Central memory CD8-positive, alpha-beta T cell (primary cell): ENCODE measurements at places on chromosomes 6 and 20.
A peak's percentile ranks its signal among the peaks of the same experiment; 100 is the strongest.

DNA sequence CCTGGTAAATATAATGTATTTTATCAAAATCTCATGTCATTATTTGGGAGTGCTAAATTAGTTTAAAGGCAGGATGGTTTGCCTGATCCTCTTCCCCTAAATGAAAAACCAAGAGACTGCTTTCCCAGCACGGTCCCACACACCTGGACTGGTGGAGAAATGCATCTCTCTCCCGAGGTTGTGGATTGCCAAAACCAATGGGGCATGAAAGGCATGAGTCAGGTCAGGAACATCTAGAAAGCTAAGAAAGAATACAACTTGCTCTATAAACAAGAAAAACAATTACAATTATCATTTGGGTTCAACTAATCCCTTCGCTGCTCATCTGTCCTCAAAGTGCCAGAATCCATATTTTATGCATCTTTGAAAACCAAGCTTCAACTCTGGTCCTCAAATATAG is 308.3 kb upstream of the IRAK1BP1 start:
- no peak for DNase-seq

- DNase-seq: no peak
Measured at GRCh38 chr6:169707772-169708171, 5.8 kb downstream of the C6orf120 start.

- DNase-seq: no peak
Measured at GRCh38 chr6:157281570-157281969, 41.7 kb downstream of the TMEM242 start.

- DNase-seq: peak; percentile 34
Measured at GRCh38 chr6:89412071-89413005, at the start of gene RRAGD. Gene RRAGD, minus strand, starts transcription at chr6:89412273. Its CDS starts 280 bp downstream, at chr6:89411993.

- DNase-seq: no peak
Measured at GRCh38 chr20:20780127-20780824, 67.8 kb upstream of the RALGAPA2 start.

GRCh38 chr20:50663095-50663821 is 28.1 kb downstream of the RIPOR3 start:
- no peak for DNase-seq

- no peak for DNase-seq
Measured at GRCh38 chr6:49606721-49607390, 29.8 kb downstream of the RHAG start.

- DNase-seq: no peak
Measured at GRCh38 chr20:13758884-13759283, 25.8 kb downstream of the ESF1 start.

GRCh38 chr6:12258591-12259075 is 31.5 kb upstream of the EDN1 start:
- no peak for DNase-seq

DNA sequence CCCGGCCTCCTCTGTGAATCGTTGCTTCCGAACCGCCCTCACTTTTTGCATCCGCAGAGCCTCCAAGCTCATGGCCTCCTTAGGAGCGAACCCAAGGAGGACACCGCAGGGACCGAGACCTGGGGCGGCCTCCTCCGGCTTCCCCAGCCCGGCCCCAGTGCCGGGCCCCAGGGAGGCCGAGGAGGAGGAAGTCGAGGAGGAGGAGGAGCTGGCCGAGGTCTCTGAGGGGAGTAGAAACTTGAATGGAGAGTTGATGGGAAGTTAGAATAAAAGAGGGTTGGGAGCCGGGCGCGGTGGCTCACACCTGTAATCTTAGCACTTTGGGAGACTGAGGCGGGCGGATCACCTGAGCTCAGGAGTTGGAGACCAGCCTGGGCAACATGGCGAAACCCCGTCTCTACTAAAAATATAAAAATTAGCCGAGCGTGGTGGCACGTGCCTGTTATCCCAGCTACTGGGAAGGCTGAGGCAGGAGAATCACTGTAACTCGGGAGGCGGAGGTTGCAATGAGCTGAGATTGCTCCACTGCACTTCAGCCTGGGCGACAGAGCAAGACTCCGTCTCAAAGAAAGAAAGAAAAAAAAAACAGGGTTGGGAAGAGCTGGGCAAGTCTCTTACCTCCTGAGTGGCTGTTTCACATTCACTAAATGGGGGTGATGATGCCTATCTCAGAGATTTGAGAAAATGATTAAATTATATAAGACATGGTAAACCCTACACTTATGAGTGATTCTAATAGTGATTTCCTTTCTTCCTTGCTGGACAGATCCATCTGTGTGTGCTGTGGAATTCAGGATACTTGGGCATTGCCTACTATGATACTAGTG is 805 bp downstream of the MSH5 start:
- DNase-seq: no peak

- DNase-seq: no peak
Measured at GRCh38 chr6:152086223-152086873, 278.9 kb downstream of the ESR1 start.

DNA sequence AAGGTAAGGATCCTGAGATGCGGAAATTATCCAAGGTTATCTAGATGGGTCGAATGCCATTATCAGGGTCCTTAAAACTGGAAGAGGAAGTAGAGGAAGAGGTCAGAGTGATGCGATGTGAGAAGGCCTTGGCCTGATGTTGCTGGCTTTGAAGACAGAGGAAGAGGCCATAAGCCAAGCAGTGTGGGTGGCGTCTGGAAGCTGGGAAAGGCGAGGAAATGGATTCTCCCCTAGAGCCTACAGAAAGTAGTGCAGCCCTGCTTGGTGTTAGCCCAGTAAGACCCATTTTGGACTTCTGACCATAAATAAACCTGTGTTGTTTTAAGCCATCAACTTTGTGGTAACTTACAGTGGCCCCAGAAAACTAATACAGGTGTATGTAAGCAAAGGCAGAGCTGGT is 2.0 kb downstream of the SRXN1 start:
- no peak for DNase-seq

DNA sequence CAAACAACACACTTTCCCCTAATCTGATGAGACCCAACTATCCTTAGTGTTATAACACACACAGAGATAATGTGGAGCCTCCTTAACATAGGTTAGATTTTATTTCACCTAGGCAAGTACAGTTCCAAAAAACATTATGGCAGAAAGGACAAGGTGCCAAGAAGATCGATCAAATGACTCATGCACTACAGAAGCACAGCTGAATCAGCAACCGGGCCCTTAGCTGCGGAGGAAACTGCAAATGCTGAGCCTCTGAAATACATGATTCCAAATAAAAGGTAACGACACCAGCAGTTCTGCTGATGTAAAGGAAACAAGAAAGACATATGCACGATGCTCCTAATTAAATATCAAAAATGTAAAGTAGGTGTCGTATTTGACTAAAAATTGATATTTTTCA is 19.9 kb upstream of the MUC21 start:
- DNase-seq: no peak

GRCh38 chr6:14200047-14200446 is 82.5 kb downstream of the CD83 start:
- DNase-seq: no peak

- DNase-seq: no peak
Measured at GRCh38 chr6:7134999-7135745, 27.4 kb downstream of the RREB1 start.

DNA sequence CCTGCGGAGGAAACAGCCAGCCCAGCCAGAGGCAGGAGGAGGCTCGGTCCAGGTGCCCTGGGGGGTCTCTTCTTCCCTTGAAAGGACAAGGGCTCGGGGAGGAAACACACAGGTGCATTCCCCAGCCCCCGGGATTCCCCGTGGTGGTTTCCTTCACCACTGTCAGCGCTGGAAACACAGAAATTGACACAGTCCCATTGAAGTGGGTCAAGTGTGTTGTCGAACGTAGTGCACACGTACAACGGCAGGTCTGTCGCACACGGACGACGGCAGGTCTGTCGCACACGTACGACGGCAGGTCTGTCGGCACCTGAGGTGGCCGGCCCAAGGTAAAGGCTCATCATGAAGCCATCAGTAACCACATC is 80.9 kb downstream of the DLL1 start:
- peak; percentile 7 for DNase-seq

GRCh38 chr20:39289831-39290230 is 327.7 kb downstream of the DHX35 start:
- DNase-seq: no peak

DNA sequence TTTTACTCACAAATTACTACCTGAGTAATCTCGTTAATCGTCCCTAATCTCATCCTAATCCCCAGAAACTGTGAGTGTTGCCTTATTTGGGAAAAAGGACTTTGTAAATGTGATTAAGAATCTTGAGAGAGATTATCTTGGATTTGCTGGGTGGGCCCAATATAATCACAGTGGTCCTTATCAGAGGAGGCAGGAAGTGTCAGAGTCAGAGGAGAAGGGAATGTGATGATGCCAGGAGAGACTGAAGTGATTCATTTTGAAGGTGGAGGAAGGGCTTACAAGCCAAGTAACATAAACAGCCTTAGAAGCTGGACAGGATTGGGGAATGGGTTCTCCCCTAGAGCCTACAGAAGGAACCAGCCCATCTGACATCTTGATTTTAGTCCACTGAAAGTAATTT is 16.7 kb downstream of the RPP21 start:
- no peak for DNase-seq

GRCh38 chr6:85421972-85422371 is 27.9 kb upstream of the NT5E start:
- no peak for DNase-seq

DNA sequence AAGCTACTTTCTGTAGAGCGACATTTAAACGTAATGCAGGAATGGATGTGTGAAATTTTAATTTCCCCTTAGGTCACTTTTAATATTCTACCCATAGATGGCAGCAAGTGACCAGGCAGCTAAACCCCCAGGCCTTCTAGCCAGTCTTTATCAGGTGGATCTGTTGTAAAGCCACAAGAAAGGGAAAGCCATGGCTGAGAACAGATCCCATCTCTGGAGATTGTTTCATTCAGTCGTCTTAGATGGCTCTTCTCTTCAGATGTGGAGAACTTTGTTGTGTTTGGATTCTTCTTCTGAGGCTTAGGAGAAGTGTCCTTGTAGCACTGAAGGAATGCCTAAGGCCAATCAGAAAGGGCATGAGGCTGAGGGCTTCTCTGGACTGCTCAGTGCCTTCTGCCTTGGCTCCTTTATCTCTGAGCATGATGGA is 15.8 kb upstream of the RNF182 start:
- peak; percentile 21 for DNase-seq

- DNase-seq: no peak
Measured at GRCh38 chr6:98020222-98020621, 737.2 kb upstream of the MMS22L start.

DNA sequence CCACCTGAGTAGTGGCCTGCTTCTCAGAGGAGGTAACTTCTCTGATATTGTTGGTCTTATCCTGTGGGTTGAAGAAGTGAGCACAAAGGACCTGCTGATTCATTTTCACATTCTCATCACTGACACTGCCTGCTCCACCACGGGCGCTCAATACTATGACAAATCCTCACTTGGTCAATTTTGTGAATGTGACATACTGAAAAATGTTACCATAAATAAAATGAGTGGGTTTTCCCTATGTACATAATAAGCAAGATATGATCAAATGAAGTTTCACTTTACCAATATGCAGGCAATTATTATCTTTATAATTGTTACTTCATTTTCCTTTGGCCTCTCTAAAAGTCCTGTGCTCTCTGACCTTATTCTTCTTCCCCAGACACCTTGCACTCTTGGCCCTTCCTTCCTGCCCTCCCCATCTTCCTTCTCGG is 71.5 kb upstream of the RIPOR2 start:
- DNase-seq: no peak

GRCh38 chr6:108779536-108780275 is 68.5 kb upstream of the ARMC2 start:
- DNase-seq: no peak

- no peak for DNase-seq
Measured at GRCh38 chr20:3047486-3048419, 1.9 kb downstream of the MRPS26 start.

DNA sequence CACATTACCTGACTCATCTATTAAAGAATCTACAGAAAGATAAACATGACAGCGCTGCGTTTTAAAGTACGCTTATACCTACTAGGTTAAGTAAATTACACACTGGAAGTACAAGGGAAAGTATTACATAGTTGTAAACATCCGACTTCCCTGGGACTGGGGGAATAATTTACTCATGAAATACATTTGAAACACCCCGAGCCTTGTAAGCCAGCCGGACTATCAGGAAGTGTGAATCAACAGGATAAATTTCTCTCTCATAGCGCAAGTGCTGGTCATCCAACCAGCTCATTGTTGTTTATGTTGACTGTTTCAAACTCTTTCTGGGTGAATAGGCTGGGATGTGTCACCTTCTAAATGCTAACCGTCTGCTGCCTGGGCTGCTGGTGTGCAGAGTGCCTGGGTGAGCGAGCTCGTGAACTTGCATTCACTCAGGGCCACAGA is 4.9 kb downstream of the BMP6 start:
- no peak for DNase-seq

- no peak for DNase-seq
Measured at GRCh38 chr6:20302702-20303251, 90.5 kb upstream of the MBOAT1 start.

DNA sequence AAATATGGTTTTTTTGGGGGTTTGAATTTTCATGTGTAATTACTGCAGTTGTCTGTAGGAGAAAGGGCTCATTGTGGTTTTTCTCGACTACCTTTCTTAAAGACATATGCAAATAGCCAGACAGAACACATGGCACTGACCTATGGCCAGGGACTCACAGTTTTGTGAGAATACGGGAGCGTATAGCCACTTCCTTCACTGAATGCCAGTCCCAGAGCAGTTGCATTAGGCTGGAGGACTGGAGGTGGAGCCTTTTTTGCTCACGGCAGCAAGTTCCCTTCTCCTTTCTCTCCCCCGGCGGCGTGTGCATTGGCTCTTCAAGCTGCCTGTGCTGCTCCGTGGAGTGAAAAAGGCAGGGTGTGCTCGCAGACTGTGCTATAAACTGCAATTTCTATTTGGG is 114.9 kb downstream of the AKAP7 start:
- no peak for DNase-seq

DNA sequence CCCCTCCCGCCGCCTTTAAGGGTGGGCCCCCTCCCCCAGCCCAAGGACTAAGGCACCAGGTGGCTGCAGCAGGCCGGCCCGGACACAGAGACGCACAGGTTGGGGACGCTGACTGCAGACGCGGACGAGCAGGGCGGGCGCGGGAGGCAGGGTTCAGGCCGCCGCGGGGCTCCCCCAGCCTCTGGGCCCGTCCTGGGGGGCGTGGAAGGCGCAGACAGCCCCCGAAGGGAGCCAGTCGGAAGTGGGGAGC is 9.3 kb downstream of the DUSP15 start:
- DNase-seq: no peak

- DNase-seq: no peak
Measured at GRCh38 chr20:52204136-52204535, 12.6 kb upstream of the ZFP64 start.

GRCh38 chr6:53959717-53960116 is 151.5 kb upstream of the MLIP start:
- no peak for DNase-seq

DNA sequence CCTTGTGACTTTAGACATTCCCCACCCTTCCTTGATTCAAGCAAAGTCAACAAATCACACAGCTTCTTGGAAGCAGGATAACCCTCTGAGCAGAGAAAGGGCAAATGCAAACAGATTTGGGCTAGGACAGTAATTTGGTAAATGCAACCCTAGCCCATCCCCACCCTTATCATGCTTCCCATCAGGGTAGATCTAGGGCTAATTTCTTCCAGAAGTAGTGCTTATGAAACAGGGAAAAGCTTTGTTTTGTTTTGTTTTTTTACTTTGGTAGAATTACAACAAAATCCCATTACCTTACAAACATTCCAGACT is 525.1 kb upstream of the NOX3 start:
- DNase-seq: no peak

GRCh38 chr20:14334306-14334930 is 3.0 kb downstream of the FLRT3 start:
- DNase-seq: no peak

GRCh38 chr6:14925699-14926026 is 320.2 kb upstream of the JARID2 start:
- DNase-seq: no peak

- DNase-seq: no peak
Measured at GRCh38 chr20:62405108-62405980, 1.7 kb downstream of the CABLES2 start.
